ENCODE measurements at places on chromosomes 2 and 18. TPM values are rescaled to one million over a fixed set of nuclear protein-coding genes. Genes with fewer than 3 reads are reported as not detected.

GALR1 gene
- total RNA-seq: 7.8 TPM

SIX3 gene
- 7.4 TPM for total RNA-seq

CRYGB gene
- not detected for total RNA-seq

CCDC85A gene
- total RNA-seq: 38.1 TPM

RESP18 gene
- 1.8 TPM for total RNA-seq

SCN3A gene
- 197 TPM for total RNA-seq

IL37 gene
- total RNA-seq: not detected

TPO gene
- total RNA-seq: 0.23 TPM

NUP35 gene
- total RNA-seq: 44.3 TPM

SLC19A3 gene
- total RNA-seq: 3.9 TPM

C1GALT1C1L gene
- 0.92 TPM for total RNA-seq

PLB1 gene
- 10.6 TPM for total RNA-seq

MAPK4 gene
- total RNA-seq: 33.2 TPM

CPLX4 gene
- total RNA-seq: not detected

CIDEA gene
- not detected for total RNA-seq

ZAP70 gene
- 1.4 TPM for total RNA-seq

COL5A2 gene
- total RNA-seq: 19.1 TPM

CNTNAP5 gene
- 66.2 TPM for total RNA-seq

PLCD4 gene
- 1.4 TPM for total RNA-seq

SPDYA gene
- total RNA-seq: 1.2 TPM

MYO3B gene
- total RNA-seq: 1.2 TPM

POTEF gene
- total RNA-seq: 0.23 TPM

SCN7A gene
- 19.6 TPM for total RNA-seq

VWA3B gene
- 2.8 TPM for total RNA-seq

CTDP1 gene
- 13.8 TPM for total RNA-seq

CCDC74B gene
- 9.2 TPM for total RNA-seq

SULT1C3 gene
- total RNA-seq: not detected

THSD7B gene
- 12.2 TPM for total RNA-seq

Data from diencephalon (tissue), 1 donor.